ENCODE measurements at places on chromosomes 5 and 9. TPM values are rescaled to one million over a fixed set of nuclear protein-coding genes. Genes with fewer than 3 reads are reported as not detected.

GRCh38 chr5:124262991-124263571 lies 483.4 kb downstream of the ZNF608 start:
- H3K4me1 ChIP-seq, result peaks cover 20% of the 10 kb centered on the region
- no peak overlapping the region for H3K4me3 ChIP-seq
- H3K27ac ChIP-seq, result no peak overlapping the region
- H3K27me3 ChIP-seq, result no peaks in the 10 kb centered on the region
- DNase-seq, result no peak

GRCh38 chr5:43601454-43602260 lies 1.3 kb upstream of the NNT start:
- DNase-seq, result peak; percentile 17
- H3K27me3 ChIP-seq, result no peaks in the 10 kb centered on the region
- peak overlapping the region; percentile 91 for H3K27ac ChIP-seq
- peak overlapping the region; percentile 50 for H3K4me3 ChIP-seq

- no peaks in the 10 kb centered on the region for H3K4me1 ChIP-seq
- no peaks in the 10 kb centered on the region for H3K36me3 ChIP-seq
- H3K27me3 ChIP-seq, result peaks cover 51% of the 10 kb centered on the region
- H3K27ac ChIP-seq, result no peak overlapping the region
- H3K4me3 ChIP-seq, result no peak overlapping the region
Observed at GRCh38 chr5:154179846-154180710, 10.5 kb upstream of the GALNT10 start.

- no peak overlapping the region for H3K4me3 ChIP-seq
- H3K27ac ChIP-seq, result no peak overlapping the region
- peak; percentile 94 for DNase-seq
- H3K4me1 ChIP-seq, result no peaks in the 10 kb centered on the region
- H3K27me3 ChIP-seq, result no peaks in the 10 kb centered on the region
Observed at GRCh38 chr9:87518702-87519335, 21.2 kb downstream of the DAPK1 start.

- peaks cover under 1% of the 10 kb centered on the region for H3K4me1 ChIP-seq
- no peak for DNase-seq
- H3K4me3 ChIP-seq, result no peak overlapping the region
- H3K27ac ChIP-seq, result no peak overlapping the region
- no peaks in the 10 kb centered on the region for H3K27me3 ChIP-seq
Observed at GRCh38 chr9:133026426-133026825, 4.4 kb upstream of the GTF3C5 start.

GRCh38 chr5:36723912-36724311 lies 117.5 kb downstream of the SLC1A3 start:
- DNase-seq, result no peak
- H3K27ac ChIP-seq, result no peak overlapping the region

DNA sequence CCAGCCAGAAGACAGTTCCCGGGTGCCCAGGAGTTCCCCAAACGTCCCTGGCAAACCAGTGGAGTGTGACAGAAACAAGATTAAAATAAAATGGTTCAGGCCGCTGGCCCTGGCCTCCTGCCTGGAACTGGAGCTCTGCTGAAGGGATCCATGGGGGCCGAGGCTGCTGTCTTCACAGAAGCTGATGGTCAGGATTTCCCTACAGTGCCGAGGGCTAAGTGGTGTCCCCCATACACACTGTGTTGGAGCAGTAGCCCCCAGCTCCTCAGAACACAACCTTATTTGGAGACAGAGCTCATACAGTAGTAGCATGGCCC lies 55.9 kb downstream of the MRPL36 start:
- no peaks in the 10 kb centered on the region for H3K36me3 ChIP-seq
- no peak overlapping the region for H3K4me3 ChIP-seq
- DNase-seq, result no peak
- H3K27ac ChIP-seq, result no peak overlapping the region
- no peaks in the 10 kb centered on the region for H3K27me3 ChIP-seq

- no peaks in the 10 kb centered on the region for H3K4me1 ChIP-seq
- H3K27ac ChIP-seq, result no peak overlapping the region
- no peaks in the 10 kb centered on the region for H3K36me3 ChIP-seq
- no peaks in the 10 kb centered on the region for H3K27me3 ChIP-seq
- H3K4me3 ChIP-seq, result no peak overlapping the region
Observed at GRCh38 chr5:132268769-132269551, 11.5 kb downstream of the PDLIM4 start.

DNA sequence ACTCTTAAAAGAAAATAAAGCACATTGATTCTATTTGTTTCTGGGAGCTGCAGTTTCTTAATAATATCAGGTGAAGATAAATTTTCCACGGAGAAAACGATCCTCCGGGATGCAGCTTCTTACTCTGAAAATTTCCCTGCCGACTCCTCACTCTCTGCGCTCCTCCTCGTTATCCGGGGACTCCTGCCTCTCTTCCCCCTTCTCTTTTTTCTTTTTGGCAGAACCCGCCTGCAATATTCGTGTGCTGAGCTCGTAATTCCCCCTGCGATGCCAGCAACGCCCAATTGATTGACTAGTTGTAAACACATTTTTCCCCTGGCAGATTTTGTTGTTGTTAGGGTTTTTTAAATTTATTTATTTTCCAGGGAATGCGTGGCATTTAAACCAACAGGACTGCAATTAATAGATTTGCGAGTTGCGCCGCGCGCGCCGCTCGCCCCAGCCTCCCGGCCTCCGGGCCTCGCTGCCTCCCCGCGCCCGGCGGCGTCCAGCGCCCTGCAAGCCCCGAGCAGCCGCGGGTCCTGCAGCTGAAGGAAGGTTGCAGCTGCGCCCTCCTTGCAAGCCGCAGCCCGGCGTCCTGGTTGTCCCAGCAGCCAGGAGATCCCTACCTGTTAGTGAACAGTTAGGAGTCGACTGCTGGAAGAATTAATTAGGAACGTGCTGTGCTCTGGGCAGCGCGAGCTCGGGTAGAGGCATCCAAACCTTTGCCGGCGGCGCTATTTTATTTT lies 2.2 kb downstream of the NTNG2 start:
- H3K27ac ChIP-seq, result no peak overlapping the region
- H3K36me3 ChIP-seq, result no peaks in the 10 kb centered on the region
- no peak for DNase-seq
- peaks cover 91% of the 10 kb centered on the region for H3K27me3 ChIP-seq
- H3K4me1 ChIP-seq, result peaks cover 2% of the 10 kb centered on the region

GRCh38 chr9:128762671-128763449 lies 8.9 kb downstream of the ZER1 start:
- no peak for DNase-seq
- H3K4me3 ChIP-seq, result no peak overlapping the region

DNA sequence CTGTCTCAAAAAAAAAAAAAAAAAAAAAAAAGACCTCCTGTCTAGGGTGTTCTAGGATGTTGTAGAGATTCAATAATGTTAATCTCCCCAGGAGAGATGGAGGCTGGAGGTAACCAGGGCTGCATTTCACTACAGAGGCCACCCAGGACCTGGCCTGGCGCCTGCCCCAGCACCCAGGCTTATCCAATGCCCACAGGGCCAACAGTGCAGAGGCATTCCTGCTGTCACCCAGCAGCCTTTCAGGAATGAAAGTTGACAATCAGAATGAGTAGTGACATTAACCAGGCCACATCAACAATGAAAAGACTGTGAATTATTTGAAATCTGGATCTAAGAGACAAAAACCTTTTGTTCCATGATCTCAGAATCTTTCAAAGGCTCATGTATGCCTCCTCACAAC lies 36.2 kb upstream of the GABRP start:
- peak overlapping the region; percentile 15 for H3K27ac ChIP-seq
- H3K4me1 ChIP-seq, result peaks cover 12% of the 10 kb centered on the region
- H3K4me3 ChIP-seq, result no peak overlapping the region
- no peaks in the 10 kb centered on the region for H3K36me3 ChIP-seq
- peaks cover 14% of the 10 kb centered on the region for H3K27me3 ChIP-seq
- peak; percentile 50 for DNase-seq

- H3K27ac ChIP-seq, result no peak overlapping the region
- peaks cover 81% of the 10 kb centered on the region for H3K36me3 ChIP-seq
- no peak for DNase-seq
Observed at GRCh38 chr9:132274861-132275260, 79.9 kb downstream of the SETX start.

GRCh38 chr9:79857188-79857587 lies 285.4 kb downstream of the TLE4 start:
- no peaks in the 10 kb centered on the region for H3K36me3 ChIP-seq
- H3K4me3 ChIP-seq, result no peak overlapping the region
- no peaks in the 10 kb centered on the region for H3K27me3 ChIP-seq
- no peaks in the 10 kb centered on the region for H3K4me1 ChIP-seq

DNA sequence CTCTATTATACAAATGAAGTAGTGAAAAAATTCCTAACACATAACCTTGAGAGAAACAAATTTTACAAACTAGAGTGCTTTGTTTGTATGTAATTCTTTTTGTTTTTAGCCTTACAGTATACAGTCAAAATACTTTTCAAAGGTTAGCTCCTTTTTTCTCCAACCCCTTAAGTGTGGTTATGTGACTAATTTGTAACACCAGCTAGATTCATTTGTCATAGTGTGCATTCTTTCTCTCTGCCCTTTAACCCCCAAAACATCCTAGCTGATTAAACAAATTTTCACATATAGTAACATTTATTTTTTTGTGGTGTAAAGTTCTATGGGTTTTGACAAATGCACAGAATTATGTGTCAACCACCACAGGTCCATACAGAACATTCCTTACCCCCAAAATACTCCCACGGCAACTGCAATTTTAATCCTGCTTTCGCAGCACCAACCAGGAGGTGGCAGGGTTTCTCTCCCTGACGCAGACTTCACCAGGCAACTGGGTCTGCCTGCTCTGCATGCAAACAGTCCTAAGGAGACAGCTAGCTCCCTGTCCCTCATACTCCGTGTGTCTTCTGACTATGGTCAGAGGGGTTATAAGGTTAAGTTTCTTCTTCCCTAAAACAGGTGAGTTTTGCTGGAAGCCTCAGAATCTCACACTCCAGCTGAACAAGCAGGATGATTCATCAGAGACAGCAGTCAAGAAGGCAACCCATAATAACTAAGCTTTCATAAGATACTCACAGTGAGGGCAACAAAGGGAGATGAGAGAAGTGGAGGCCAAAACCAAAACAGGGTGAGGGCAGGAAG lies 44.5 kb upstream of the NR5A1 start:
- H3K4me3 ChIP-seq, result no peak overlapping the region
- no peaks in the 10 kb centered on the region for H3K36me3 ChIP-seq
- DNase-seq, result peak; percentile 75

DNA sequence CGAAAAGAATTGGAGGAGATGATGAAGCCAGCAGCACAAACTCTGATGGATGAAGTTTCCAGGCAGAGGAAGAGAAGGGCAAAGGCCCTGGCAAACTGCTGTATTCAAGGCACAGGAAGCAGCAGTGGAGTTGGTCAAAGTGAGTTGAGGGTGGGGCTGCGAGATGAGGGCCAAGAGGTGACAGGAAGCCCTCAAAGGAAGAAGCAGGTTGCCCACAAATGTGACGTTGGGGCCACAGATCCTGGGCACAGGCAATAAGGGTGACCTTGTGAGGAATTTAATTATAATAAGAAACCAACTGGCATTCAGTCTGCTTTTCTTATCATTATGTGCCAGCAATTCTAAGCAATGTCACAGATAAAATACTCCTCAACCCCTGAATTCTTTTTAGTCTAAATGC lies 261.8 kb downstream of the CTNND2 start:
- no peaks in the 10 kb centered on the region for H3K36me3 ChIP-seq
- DNase-seq, result no peak
- H3K4me3 ChIP-seq, result no peak overlapping the region
- H3K27me3 ChIP-seq, result no peaks in the 10 kb centered on the region
- H3K4me1 ChIP-seq, result no peaks in the 10 kb centered on the region

Gene PIP5KL1
- total RNA-seq, result 1.7 TPM

Gene GZMA
- not detected for total RNA-seq

Gene KIF4B
- not detected for total RNA-seq

Gene TTC23L
- total RNA-seq, result 0.98 TPM

Gene TCF7
- 12.7 TPM for total RNA-seq

Gene DMGDH
- total RNA-seq, result 8.9 TPM
